ENCODE measurements at places on chromosomes 7 and 10.

GRCh38 chr7:139659922-139660316, 117.9 kb downstream of the HIPK2 start:
- DNase-seq, result no peak

- no peak for DNase-seq
Observed at GRCh38 chr10:60252688-60253087, 137.0 kb downstream of the ANK3 start.

DNA sequence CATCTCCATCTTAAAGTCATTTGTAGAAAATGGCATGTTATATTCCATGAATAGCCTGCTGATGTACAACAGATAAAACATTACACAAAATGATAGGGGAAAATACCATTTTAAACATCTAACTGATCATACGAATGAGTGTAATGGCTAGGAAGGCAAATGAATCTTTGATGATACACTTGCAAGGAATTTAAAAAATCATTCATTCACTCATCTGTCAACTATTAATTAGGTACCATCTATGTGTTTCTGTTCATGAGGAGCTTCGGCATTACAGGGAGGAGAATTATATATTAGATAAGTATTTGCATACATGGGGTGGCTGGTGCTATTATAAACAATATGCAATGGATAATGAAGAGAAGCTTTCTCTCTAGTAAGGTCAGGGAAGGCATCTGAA, 183.7 kb downstream of the CACNB2 start:
- DNase-seq, result no peak

DNA sequence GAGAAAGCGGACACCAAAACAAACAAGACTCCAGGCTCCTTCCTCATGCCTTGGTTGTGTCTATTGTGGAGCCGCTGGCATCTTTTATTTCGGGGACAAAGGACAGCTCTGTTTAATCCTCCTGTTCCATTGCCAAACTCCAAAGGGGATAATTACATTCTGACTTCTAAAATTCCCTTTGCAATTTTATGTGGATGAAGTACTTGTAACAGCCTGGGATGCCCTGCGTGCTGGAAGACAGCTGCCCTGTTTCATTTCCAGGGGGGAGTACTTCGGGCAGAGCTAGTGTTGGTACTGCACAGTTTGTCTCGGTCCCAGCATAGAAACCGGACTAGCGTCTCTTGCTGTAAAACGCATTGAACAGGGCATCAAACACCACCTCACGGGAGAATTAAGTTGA, 90.9 kb downstream of the BAMBI start:
- no peak for DNase-seq

DNA sequence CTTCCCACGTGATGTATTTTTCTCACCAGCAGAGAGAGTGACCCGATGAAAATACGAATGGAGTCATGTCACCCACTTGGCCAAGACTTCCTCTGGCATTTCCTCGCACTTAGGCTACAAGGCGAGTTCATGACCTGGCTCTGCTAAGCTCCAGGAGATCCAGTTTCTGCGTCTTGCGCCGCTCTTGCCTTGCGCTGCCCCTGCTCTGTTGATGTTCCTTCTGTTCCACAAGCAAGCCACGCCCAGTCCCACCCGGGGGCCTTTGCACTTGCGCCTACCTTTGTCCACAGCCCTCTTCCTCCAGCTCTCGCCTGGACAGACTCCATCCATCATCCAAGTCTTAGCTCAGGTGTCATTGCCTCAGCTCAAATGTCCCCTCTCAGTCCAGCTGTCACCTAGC, 116.3 kb upstream of the SHH start:
- DNase-seq, result no peak

GRCh38 chr7:155283565-155284194, 14.0 kb upstream of the INSIG1 start:
- DNase-seq, result no peak

DNA sequence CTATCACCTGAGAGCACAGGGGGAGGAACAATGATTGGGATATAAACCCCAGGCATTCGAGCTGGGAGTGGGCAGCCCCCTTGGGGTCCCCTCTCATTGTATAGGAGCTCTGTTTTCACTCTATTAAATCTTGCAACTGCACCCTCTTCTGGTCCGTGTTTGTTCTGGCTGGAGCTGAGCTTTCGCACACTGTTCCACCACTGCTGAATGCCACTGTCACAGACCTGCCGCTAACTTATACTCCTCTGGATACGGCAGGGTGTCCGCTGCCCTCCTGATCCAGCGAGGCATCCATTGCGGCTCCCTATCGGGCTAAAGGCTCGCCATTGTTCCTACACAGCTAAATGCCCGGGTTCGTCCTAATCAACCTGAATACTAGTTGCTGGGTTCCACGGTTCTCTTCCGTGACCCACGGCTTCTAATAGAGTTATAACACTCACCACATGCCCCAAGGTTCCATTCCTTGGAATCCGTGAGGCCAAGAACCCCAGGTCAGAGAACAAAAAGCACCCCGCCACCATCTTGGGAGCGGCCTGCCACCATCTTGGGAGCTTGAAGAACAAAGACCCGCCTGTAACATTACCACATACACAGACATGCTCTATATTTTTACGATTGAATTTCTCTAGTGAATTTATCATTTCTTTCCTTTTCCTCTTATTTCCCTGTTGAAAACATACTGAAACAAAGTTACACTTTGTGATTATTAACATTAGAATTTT, 9.0 kb downstream of the ZWINT start:
- DNase-seq, result no peak

DNA sequence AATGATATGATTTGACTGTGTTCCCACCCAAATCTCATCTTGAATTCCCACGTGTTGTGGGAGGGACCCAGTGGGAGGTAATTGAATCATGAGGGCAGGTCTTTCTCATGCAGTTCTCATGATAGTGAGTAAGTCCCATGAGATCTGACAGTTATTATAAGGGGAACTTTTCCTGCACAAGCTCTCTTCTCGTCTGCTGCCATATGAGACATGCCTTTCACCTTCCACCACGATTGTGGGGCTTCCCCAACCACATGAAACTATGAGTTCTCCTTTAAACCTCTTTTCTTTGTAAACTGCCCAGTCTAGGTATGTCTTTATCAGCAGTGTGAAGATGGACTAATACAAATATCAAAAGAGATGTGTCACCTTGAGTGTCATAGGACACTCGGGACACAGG, 502.7 kb upstream of the PODXL start:
- DNase-seq, result no peak

DNA sequence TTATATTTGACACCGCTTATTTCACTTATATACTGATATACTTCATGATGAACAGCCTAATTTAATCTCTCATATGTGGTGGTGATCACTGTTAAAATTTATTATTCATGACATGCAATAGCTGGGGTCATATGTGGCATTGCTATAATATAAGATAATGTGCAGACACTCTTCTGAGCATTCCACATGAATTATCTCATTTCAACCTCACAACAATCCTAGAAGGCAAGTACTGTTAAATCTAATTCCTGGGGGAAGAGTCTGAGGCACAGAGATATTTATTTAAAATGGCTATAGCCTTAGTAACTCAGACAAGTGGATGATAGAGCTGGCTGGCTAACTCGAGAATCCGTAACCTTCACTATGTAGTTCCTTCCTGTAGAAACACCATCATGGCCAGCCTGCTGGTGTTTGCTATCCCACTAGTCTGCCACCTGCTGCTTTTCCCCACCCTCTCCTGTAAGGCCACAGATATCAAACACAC, 46.6 kb upstream of the A1CF start:
- DNase-seq, result no peak

GRCh38 chr10:133134411-133135115, 25.5 kb upstream of the KNDC1 start:
- DNase-seq, result no peak

DNA sequence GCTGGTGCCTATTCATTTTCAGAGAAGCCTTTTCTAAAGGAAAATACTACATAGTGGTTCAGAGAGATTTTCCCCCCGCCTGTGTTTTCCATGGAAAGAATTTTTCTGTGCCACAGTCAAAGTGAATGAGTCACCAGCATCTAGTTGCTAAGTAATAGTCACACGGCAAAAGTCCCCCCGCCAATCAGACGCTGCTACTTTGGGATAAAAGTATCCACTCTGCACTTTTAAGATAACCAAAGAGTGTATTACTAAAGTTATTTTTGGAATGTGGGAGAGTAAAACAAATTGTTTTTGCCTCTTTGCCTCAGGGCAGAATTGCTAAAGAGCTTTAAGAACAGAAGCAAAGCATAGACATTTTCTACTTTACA, 23.5 kb downstream of the ABLIM1 start:
- DNase-seq, result no peak

DNA sequence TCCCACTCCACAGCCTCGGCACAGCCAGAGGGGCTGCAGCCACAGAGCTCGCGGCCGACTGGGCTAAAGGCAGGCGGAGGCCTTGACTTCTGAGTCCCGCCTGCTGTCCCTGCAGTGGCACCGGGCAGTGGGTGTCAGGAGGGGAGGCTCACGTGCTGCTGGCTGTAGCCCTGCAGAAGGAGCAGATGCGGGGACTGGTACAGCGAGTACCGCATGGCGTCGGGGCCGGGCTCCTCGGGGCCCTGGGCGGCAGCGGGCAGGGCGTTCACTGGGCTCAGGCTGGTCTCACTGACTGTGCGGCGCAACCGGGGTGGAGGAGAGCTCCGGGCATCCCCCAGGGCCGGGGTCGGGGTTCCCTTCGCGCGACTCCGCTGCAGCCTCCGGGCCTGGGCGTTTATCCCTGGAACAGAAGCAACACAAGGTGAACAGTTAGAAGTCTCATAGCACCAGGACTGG, 25.6 kb downstream of the PAPOLB start:
- no peak for DNase-seq

GRCh38 chr10:114064151-114065048, 20.7 kb downstream of the ADRB1 start:
- no peak for DNase-seq
